NCI-H446 treated with DMSO at 0.1 percent for 48 hours (cell line): ENCODE measurements at places on chromosomes 7 and 10.

GRCh38 chr7:117871778-117872538, 1.3 kb downstream of the CTTNBP2 start:
- no peak for DNase-seq

DNA sequence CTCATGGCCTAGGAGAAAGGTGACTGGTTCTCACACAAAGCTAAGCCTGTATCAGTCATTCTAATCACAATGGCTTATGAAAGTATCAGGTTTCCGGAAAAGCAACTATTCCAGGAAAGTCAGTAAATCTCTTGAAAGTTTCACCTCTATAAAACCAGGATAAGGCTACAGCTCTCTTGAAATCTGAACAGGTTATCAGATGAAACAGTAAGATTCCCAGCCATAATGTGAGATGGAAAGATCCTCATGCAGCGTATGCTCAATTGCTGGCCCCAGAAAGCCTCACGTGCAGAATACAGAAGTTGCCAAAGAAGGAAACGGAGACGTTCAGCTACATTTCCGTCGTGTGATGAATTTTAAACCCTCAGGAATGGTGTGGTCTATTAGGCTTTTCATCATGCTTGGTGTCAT, 90.0 kb downstream of the PFKFB3 start:
- DNase-seq = no peak

GRCh38 chr7:141356161-141356560, 195.0 kb upstream of the AGK start:
- DNase-seq = peak; percentile 32

DNA sequence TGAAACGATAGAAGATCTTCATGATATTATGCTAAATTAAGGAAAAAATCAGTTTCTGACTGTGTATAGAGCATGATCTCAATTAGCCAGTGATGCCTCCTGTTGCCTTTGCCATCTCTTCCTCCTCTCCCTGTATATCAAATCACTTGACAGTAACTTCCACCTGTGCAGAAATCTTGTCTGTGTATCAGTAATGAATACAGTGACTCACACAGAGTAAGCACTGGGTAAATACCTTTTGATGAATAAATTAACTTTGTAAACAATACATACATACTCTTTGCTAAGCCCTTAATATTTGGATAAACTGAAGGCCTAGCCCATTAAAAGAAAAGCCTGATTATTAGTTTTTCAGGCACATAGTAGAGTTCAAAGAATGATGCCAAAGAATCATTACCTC, 610.6 kb upstream of the NRP1 start:
- no peak for DNase-seq

DNA sequence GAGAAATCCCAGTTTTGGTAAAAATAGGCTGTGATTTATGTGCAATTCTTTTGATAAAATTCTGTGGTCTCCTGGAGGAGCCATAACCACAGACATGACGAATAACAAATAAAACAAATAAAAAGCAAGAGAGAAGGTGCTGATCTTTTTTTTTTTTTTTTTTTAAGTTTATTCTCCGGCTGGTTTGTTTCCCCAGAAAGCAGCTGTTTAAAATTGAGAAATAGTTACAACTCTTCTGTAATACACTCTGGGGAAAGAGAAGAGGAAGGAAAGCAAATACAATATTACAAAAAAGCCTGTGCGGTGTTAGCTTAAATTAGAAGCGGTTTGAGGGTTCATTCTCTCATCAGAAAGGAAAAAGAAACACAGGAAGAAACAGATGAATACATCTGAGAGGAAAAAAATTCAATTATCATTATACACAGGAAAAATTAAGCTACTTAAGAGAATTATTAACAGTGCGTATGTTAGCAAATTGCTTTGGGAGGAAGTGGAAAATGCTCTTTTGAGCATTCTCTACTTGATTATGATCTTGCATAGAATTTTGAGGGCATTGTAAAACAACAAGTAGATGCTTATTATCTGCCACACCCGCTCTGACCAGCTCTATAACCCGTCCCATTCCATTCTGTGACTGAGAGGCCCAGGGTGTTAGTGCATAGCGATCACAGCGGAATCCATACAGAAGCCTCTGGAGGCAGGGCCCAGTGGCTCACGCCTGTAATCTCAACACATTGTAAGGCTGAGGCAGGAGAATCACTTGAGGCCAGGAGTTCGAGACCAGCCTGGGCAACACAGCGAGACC, 40.6 kb upstream of the WAC start:
- no peak for DNase-seq

GRCh38 chr7:142892951-142893350, 7.4 kb upstream of the TRPV6 start:
- no peak for DNase-seq

- DNase-seq = no peak
Observed at GRCh38 chr7:114343949-114344708, 70.5 kb upstream of the FOXP2 start.

- DNase-seq = peak; percentile 59
Observed at GRCh38 chr7:11831736-11832495, at the start of gene THSD7A. TSS of gene THSD7A (minus strand) at chr7:11832198. CDS start at chr7:11831946, 252 bp downstream.

DNA sequence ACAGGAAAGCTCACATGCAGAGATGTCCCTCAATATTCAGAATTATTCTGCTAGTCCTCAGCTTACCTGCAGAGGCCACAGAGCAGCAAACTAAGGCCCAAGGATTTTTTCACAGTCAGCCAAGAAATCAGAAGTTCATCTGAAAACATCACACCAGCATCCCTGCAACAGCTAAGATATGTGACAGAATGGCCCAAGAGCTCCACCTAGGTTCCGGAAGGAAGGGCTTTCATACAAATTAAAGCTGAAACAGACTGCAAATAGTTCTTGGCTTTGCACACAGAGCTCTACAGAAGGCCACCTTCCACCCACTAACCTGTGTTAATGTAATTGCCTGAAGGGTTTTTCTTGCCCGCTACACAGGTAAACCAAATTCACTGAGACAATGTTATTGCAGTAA, 438.8 kb upstream of the C7orf33 start:
- DNase-seq = no peak

DNA sequence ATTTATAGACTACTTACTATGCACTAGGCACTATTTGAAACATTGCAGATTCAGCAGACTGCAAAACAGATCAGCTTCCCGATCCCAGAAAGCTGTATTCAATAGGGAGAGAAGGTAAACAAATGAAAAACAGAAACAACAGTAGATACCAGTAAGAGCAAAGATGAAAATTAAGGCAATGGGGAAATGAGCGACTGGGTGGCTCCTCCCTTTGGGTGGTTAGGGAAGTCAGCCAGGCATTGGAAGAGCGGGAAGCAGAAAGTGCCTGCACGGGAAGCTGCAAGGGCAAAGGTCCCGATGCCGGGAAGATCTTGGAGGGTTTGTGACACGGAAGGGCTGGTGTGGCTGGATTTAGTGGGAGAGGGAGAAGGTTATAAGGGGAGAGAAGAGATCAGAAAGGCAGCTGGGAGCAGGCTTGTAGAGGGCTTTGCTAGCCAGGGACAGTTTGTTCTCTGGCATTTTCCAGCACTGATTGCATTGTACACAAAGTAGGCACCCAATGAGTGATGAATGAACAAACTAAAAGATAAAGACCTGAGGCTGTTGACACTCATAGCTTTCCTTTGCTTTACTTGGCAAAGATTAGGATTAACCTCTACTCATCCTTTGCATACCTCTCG, 67.8 kb downstream of the NAMPT start:
- no peak for DNase-seq

DNA sequence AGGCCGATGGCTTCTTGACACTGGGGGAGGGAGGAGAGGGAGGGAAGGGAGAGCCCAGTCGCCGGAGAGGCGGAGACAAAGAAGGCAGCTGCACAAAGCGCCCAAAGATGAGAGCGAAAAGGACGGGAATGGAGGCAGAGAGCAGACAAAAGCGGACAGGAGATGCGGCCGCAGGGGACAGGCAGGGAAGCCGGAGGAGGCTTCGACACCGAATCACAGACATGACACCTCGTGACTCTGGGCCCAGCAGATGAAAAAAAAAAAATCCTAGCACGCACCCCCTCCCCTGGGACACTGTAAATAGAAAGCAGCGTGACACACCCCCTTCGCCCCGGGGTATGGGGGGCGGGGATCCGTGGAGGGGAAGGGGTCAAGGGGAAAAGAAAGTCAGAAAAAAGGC, 976 bp downstream of the NAT16 start:
- DNase-seq = no peak

DNA sequence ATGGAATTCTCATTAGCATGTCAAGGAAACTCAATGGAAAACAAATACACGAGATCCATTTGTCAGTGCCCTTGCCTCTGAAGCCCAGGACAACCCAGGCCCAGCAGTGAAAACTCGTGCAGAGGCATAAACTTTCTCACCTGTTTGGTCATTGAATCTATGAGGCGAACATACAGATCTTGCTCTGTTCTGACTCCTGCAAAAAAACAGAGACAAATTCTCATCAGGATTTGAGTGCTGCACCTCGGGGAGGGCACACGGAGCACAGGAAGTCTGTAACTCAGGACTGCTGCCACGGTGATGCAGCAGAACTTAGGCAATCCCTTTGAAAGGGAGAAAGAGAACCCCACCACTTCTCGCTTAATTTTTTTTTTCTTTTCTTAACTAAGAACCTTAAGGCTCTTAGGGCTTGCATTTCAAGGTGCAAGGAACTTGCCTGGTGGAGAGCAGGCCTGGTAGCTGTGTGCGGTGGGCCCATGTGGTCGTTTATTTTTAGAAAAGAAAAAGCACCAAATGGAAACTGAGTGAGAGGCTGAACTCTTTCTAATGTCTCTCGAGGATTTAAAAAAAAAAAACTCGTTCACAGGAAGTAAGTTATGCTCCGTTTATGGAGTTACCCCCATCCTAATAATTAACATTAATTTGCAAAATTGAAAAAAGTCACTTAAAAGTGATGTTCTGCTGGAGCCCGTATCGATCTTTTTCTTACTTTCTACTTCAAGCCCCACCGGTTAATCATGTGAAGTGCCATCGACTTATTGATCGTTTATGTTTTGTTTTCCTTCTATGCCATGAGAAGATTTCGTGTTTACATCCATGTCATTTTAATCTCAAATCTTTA, 1.8 kb downstream of the EBF3 start:
- no peak for DNase-seq

GRCh38 chr7:130752424-130752823, 18.4 kb upstream of the KLF14 start:
- DNase-seq = no peak

GRCh38 chr7:81684514-81685269, 85.2 kb downstream of the HGF start:
- peak; percentile 99 for DNase-seq

GRCh38 chr10:2893158-2893845, 174.0 kb upstream of the PFKP start:
- no peak for DNase-seq

- DNase-seq = no peak
Observed at GRCh38 chr7:22622116-22622785, 104.7 kb upstream of the IL6 start.

DNA sequence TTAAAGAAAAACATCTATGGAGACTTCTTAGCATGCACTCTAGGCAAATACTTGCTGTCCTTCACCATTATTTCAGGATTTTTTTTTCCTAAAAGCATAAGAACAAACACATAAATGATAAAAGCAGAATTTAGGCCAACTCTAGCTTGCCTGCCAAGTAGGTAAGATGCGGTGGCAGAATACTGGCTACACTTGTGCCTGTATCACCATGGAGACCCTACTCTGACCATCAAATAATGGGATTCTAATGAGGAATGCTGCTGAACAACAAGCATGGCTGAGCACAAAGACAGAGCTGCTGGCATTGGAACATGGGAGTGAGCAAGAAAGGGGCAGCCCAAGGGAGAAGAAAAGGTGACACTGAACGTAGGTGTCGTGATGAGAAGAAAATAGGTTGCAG, 18.5 kb upstream of the TAS2R40 start:
- DNase-seq = no peak

- no peak for DNase-seq
Observed at GRCh38 chr10:17061418-17061817, 68.2 kb downstream of the CUBN start.

DNA sequence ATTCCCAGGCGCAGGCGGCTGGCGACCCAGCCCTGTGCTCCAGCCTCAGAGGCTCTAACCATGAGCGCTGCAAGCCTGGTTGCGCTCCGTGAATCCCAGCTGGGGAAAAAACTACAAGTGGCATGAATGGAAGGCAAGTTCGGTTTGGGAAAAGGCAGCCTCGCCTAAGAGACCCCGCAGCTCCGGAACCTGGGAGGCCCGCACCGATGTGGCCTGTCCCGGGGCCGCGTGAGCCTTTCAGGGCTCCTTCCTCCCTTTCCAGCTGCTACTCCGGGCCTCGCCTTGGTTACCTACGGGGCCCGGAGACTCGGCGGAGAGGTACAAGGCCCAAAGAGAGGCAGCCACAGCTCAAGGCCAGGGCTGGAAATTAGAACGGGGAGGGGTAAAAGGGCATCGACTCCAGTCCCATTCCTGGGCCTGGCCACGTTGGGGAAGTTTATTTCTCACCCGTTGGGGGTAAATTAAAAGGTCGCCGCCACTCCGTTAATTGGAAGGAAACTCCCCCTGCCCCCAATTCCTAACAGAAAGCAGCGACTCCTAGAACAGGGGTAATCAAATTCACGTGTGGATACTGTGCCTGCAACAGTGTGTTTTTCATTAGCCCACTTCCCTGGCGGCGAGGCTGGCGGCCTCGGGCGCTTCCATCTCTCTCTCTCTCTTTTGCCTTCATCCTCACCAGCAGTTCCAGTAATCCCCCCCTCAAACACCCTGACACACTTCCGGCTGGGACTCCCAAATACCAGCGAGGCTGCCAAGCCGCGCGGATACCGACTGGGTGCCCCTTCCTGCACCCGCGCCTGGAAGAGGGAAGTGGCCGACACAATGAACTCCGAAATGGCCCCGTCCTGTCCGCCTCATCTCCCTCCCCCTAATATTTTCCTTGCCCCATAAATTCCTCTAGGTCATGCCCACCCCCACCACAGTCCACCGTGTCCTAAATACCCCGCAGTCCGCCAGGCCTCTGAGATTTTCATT, 1.5 kb upstream of the HOXA9 start:
- no peak for DNase-seq

DNA sequence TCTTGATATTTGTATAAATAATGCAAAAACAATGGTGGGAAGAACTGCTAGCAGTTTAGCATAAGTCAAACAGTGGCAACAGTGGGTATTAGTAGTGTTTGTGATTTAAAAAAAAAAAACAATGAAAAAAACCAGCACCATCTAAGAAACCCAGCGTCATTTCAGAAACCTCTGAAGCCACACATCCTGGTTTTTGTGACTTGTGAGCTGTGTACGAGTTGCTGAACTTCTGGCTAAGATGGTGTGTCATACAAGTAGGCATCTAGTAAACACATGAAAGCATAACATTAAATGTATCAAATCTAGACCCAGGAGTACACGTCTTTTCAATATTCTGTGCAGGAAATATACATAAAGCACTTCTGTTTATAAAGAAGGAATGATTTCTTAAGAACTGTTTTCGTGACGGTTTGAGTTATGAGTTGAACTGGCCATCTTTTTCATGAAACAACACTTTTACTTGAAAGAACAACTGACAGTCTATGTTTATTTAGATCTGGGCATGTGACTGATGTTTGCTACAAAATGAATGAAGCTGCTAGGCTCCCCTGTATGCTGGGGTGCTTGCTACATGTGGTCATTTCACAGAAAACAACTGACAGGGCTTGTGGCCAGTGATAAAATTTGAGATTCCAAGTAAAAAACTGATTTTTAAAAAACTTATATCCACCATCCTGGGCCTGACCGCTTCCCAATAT, 143.5 kb downstream of the PIP4K2A start:
- DNase-seq = no peak
